ENCODE measurements at places on chromosomes 11 and 22.
A peak's percentile ranks its signal among the peaks of the same experiment; 100 is the strongest.

DNA sequence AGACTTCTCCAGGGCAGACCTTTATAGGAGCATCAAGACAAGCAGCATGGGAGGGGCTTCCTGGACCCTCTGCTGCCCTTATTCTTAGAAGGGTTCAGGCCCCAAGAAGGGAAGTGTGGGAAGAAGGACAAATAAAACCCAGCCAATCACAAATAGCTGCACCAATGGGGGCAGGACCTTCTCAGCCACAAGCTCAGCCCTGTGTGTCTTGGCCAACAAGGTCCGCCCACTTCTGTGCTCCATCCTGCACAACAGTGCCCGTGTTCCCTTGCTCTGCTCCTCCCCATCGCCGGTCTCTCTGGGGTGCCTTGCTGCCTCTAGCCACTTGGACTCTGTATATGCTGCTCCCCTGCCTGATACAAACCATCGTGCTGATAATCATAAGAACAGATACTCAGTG, 86.1 kb downstream of the NAT10 start:
- no peak for DNase-seq

- peak; percentile 53 for DNase-seq
Observed at GRCh38 chr22:39567135-39567946, 3.2 kb upstream of the CACNA1I start.

DNA sequence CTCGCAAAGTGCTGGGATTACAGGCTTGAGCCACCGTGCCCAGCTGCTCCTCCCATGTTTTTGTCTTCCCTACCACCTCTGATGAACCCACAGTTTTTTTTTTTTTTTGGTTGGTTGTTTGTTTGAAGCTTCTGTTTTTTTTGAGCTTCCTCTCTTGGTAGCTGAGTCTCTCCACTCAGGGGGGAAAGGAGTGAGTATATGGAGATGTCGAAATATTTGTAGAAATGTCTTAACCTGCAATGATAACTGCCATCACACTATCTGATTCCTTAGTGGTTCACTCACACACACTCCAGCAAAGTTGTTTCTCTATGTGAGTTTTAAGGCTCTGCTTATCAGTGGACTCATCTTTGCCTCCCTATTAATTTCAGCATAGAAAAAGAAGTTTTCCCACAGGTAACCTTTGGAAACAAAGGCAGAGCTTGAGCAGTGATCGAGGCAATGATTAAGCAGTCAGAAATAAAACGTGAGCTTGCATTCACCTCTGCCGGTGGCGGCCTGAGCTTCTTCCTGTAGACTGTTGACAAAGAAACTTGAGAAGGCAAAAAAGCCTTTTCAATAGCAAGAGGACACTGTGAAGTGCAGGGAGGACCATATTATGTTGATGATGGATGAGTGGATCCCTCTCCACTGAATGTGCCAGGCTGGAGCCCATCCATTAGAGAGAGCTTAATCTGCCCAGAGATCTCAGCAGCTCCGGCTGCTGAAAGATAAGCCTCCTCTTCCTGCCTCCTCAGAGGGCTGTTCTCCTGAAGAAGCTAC, 29.0 kb upstream of the RASSF10 start:
- DNase-seq: no peak

GRCh38 chr22:47929073-47929472, 1166.6 kb downstream of the TBC1D22A start:
- no peak for DNase-seq

GRCh38 chr22:22111267-22111751, 128.7 kb upstream of the TOP3B start:
- peak; percentile 1 for DNase-seq

DNA sequence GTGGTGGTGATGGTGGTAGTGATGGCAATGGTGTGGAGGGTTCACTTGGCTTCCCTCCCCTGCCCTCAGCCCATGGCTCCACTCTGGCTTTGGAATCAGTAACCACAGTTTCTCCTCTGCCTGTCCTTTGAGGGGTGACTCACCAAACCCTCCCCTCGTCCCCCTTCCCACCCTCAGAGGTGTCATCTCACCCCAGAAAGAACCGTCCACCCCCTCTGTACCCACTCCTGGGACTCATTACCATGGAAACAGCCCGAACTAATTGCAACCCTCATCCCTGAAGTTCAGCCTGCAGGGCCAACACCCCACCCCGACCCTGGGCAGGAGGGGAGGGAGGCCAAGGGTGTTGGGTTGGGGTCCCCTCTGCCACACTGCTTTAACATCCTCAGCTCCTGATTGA, 26.6 kb downstream of the PHLDB1 start:
- DNase-seq: no peak

DNA sequence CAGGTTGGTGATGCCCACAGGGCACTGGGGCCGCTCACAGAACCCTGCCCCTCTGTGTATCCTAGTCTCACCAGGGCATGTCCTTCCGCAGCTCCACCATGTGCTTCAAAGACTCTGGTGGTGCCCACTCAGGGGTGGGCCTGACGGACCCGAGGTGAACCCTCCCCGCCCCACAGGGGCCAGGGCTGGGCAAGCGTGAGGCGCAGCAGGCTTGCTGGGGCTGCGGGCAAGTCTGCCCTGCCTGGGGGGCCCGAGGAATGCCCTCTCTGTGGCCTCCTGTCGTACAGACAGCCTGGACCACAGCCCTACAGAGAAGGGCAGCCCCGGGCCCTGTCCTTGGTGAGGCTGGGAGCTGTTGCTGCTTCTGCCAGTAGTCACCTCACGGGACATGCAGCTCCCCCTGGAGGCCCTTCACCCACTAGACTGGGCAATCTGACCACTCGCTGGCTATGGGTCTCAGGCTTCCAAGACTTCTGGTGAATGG, 40.2 kb downstream of the TBX1 start:
- no peak for DNase-seq

GRCh38 chr11:95916049-95916448, 7.9 kb downstream of the MTMR2 start:
- no peak for DNase-seq

GRCh38 chr11:84580428-84580827, 1046.7 kb downstream of the DLG2 start:
- DNase-seq: no peak

GRCh38 chr11:73520353-73521061, 77.4 kb downstream of the FAM168A start:
- DNase-seq: no peak

DNA sequence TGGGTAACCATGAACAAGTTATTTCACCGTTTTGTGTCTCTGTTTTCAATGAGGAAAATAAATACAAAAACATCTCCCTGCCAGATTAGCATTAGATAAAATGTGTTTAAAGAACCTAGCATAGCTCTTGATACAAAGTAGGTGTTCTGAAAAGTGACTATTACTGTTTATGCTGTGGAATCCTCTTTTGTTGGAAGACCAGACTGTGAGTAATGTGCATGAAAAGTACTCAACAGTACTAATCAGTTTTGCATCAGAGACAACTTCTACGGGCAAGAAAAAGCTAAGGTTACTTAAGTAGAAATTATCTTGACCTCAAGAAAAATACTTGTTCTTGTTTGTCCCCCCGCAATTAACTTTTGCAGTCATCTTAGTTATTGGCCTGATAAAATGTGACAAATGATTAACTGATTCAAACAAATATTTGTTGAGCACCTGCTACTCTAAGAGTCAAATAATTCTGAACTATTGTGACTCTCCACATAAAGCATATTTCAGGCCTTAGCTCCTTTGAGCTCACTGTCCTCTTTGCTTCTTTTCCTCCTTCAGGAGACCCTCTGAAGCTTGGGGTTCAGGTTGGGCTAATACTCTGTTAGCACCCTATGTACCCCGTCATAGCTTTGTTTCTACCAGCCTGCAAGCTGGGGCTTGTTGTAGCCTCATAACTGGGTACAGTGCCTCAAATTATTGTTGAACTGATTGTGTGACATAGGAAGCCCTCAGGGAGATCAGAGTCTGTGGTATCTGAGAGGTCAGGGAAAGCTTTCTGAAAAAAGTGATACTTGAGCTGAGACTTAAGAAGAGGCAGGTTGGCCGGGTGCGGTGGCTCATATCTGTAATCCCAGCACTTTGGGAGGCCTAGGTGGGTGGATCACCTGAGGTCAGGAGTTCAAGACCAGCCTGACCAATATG, 24.5 kb downstream of the DIXDC1 start:
- DNase-seq: no peak
